ENCODE measurements at places on chromosomes 2 and 18.
A peak's percentile ranks its signal among the peaks of the same experiment; 100 is the strongest.

GRCh38 chr2:136183097-136183496 is 65.1 kb upstream of the CXCR4 start:
- no peaks in the 10 kb centered on the region for H3K36me3 ChIP-seq
- H3K4me1 ChIP-seq = peaks cover 9% of the 10 kb centered on the region
- no peak overlapping the region for H3K4me3 ChIP-seq
- DNase-seq = no peak

DNA sequence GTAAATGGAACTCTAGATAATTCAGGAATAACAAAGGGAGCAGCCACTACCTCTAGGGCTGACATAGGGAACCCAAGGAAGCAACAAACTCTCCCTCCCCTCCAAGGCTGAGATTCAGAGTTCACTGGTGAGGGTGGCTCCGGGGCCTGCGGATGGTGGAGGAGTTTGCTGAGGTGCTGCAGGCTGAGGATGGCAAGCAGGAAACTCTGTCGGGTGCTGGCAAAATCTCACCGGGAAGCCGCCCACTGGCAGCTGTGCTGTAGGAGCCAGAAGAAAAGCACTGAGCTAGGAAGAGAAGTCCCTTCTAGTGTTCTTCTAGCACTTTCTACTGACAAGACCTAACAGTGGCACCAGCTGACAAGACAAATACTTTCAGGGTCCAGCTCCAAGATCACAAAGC is 12.5 kb upstream of the HAAO start:
- H3K27me3 ChIP-seq = no peaks in the 10 kb centered on the region
- peaks cover 18% of the 10 kb centered on the region for H3K4me1 ChIP-seq
- no peak overlapping the region for H3K27ac ChIP-seq
- no peaks in the 10 kb centered on the region for H3K36me3 ChIP-seq

DNA sequence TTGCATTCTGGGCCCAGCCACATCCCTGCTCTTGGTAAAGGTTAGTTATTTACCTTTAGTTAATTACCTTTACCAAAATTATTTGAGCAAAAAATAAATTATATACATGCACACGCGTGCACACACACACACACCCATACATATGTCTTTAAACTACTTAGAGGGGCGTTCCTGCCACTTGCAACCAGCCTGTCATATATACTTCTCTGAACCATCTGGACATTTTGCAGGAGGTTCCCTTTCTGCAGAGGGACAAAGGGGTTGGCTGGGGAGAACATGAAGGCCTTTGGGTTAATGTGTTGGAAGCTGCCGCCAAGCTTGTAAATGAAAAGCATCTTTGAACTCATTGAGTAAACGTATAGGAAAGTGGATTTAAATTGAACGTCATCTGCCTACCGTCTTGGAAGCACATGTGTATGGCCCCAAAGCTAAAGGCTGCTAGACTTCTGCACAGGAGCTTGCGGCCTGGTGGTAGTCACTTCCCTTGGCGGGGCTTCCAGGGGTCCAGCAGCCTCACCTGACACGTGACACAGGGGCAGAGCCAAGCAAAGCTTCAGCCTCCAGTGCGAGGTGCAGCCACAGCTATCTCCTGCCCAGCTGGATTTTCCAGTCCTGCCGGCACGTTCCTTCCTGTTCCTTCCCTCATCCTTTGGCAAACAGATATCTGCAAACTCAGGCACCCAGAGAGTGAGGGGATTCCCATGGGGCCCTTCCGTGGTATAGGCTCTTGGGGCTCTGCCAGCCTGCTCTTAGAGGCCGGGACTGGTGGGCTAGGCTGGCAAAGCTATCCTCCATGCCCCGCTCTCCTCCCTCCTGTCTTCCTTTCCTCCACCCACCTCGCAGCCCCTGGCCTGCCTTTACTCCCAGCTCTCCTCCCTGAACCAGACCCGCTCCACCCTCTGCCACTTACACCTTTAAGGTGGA is 46.1 kb downstream of the SERTAD2 start:
- peak overlapping the region; percentile 93 for H3K27ac ChIP-seq
- DNase-seq = peak; percentile 27
- H3K4me1 ChIP-seq = peaks cover 31% of the 10 kb centered on the region
- H3K36me3 ChIP-seq = no peaks in the 10 kb centered on the region

DNA sequence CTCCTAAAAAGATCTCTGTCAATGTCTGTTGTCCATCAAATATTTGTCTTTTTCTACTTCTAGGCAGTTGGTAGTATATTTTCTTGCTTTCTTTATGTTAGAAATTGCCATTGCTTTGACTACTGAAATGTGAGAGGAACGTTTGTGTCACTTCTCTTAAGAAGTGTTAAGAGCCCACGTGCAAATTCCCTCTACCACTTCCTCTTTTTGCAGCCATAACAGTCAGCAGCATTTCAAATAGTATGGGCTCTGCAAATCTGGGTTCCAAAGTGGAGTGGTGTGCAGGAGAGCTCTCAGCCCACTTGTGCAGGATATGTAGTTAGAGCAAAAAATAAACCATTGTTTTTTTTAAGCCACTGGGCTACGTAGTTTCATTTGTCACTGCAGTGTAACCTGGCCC is 314.0 kb downstream of the MEIS1 start:
- H3K4me3 ChIP-seq = no peak overlapping the region
- no peak for DNase-seq
- no peaks in the 10 kb centered on the region for H3K36me3 ChIP-seq
- no peaks in the 10 kb centered on the region for H3K4me1 ChIP-seq
- H3K27me3 ChIP-seq = no peaks in the 10 kb centered on the region
- H3K27ac ChIP-seq = no peak overlapping the region

DNA sequence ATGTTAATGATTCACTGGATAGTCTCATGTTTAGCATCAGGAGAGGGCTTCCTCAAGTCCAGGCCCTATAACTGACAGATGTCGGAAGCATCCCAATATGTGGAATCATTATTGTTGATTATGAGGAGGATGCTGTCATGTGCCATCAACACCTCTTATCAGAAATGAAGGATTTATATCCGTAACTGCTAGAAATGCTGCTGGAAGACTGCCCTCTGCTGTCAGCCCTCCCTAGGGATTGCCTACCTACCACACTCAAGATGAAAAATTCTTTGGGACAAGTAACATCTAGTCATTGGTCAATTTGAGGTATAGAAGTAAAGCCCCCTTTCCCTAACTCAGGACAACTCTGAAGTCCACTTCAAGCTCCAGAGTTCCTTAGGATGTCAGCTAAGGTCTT is 1166.5 kb upstream of the NXPH2 start:
- no peak overlapping the region for H3K4me3 ChIP-seq
- no peak for DNase-seq
- no peaks in the 10 kb centered on the region for H3K36me3 ChIP-seq
- H3K4me1 ChIP-seq = no peaks in the 10 kb centered on the region

GRCh38 chr18:49563130-49563540 is 1.3 kb downstream of the LIPG start:
- no peaks in the 10 kb centered on the region for H3K36me3 ChIP-seq
- H3K4me3 ChIP-seq = no peak overlapping the region
- H3K27me3 ChIP-seq = peaks cover 92% of the 10 kb centered on the region
- DNase-seq = no peak
- peaks cover 31% of the 10 kb centered on the region for H3K4me1 ChIP-seq
- H3K27ac ChIP-seq = no peak overlapping the region

DNA sequence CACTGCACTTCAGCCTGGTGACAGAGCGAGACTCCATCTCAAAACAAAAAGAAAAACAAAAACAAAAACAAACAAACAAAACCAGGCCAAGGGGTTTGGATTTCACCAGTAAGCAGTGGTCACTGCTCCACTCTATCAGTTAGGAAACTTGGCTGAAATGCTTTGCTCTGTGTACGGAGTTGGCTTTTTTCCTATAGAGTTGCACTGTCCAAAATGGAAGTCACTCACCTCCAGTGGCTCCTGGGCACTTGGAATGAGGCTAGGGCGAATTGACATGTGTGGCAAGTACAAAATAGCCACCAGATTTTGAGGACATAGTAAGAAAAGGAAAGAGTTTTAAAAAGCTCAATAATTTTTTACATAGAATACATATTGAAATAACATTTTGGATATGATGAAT is 228.7 kb downstream of the LOXHD1 start:
- no peaks in the 10 kb centered on the region for H3K36me3 ChIP-seq
- DNase-seq = no peak
- H3K27me3 ChIP-seq = peaks cover 4% of the 10 kb centered on the region
- no peak overlapping the region for H3K27ac ChIP-seq

DNA sequence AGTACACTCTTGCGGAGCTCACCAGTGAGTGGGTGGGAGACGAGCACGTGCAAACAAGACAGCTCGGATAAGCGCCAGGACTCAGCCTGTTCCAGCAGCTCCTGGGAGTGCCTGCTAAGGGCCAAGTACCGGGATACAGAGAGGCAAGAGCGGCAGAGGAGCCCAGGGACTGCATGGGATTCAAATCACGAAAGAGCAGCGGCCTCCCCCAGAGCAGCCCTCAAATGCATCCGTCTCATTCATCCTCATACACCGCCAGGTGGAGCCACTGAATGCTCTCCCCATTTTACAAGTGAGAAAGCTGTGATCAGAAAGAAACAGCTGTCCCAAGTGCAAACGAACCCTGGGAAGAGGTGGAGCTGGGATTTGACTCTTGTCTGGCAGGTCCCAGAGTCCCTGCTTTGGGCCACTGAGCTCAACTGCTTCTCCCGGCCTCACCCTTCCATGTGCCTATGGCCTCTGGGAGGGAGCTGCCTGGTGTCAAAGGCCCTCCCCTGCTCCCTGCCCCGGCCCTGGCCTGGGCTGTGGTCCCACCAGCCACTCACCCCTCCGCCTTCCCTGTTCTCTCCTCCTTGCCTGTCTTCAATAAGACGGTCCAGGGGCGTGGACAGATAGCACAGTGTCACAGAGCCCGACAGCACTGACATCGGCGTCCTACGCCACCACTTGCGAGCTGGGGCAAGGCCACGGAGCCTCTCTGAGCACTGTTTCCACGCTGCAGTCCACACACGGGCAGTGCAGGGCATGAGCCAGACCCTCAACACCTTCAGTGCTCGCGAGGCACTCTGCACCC is 72.8 kb upstream of the TAF1B start:
- DNase-seq = peak; percentile 66
- no peak overlapping the region for H3K4me3 ChIP-seq
- no peak overlapping the region for H3K27ac ChIP-seq
- no peaks in the 10 kb centered on the region for H3K36me3 ChIP-seq

DNA sequence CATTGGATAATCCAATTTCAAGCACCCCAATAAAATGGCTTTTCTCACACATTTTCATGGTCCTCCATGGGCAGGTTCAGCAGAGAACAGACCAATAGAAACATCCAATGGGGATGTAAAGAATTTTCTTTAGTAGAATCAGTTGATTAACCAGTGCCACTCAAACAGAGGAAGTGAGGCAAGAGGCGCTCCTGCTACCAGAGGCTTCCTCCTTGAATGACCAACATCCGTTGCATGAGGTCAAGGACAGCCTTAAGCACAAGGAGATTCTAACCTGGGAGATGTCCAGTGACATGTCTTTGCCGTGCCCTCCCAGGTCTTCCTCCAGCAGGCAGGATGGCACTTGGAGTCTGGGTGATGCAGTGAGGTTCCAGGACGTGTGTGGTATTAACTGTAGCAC is 146.6 kb downstream of the PIEZO2 start:
- no peak for DNase-seq
- H3K4me3 ChIP-seq = no peak overlapping the region
- H3K4me1 ChIP-seq = no peaks in the 10 kb centered on the region
- no peaks in the 10 kb centered on the region for H3K36me3 ChIP-seq
- H3K27me3 ChIP-seq = no peaks in the 10 kb centered on the region

DNA sequence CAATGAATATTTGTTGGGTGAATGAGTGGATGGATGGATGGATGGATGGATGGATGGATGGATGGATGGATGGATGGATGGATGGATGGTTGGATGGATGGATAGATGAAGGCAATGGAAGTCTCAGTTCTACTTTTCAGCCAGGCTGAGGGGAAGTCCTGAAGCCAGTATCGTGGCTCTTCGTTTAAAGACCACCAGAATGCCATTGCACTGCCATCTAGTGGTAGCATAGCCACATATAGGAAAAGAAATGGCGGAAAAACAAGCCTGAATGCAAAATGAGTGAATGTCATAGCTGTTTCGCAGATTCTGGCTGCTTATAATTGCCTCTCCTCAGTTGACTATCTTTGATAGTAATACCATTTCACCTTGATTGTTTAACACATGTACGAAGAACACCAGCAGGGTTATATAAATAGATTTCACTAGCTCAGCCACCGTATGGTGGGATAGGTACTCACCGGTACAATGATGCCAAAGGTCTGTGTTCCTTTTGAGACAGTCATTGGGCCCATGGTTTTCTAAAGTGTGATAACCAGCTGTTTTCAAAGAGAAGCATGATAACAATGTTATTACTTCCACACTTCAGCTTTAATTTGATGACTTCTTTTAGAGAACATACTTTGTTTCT is 62.3 kb upstream of the GREB1L start:
- DNase-seq = peak; percentile 32
- H3K36me3 ChIP-seq = no peaks in the 10 kb centered on the region
- no peaks in the 10 kb centered on the region for H3K27me3 ChIP-seq
- no peak overlapping the region for H3K4me3 ChIP-seq
- no peak overlapping the region for H3K27ac ChIP-seq

- peaks cover 59% of the 10 kb centered on the region for H3K36me3 ChIP-seq
- no peak overlapping the region for H3K27ac ChIP-seq
- no peaks in the 10 kb centered on the region for H3K27me3 ChIP-seq
- DNase-seq = no peak
- H3K4me1 ChIP-seq = peaks cover 20% of the 10 kb centered on the region
These were observed 5.8 kb downstream of the ANKRD53 start for GRCh38 chr2:70984228-70984575.

- peaks cover 10% of the 10 kb centered on the region for H3K4me1 ChIP-seq
- H3K27me3 ChIP-seq = peaks cover 49% of the 10 kb centered on the region
- H3K27ac ChIP-seq = no peak overlapping the region
- no peak overlapping the region for H3K4me3 ChIP-seq
- DNase-seq = no peak
These were observed 172.9 kb downstream of the CELF4 start for GRCh38 chr18:37392648-37393047.

DNA sequence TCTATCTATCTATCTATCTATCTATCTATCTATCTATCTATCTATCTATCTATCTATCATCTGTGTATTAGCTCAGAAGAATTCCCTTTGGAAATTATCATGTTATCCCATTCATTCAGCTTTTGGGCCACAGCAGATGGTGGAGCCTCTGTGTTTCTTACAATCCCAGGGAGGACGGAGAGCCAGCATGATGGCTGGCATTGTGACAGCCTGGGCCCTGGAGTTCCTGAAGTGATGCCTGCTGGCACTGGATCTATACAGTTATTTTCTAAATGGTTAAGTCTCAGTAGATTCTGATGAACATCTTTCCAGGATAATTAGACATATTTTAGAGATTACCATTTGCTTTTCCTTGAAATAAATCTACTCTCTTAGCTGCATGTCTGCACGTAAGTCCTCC is 385.4 kb upstream of the NXPH2 start:
- H3K27ac ChIP-seq = no peak overlapping the region
- H3K4me3 ChIP-seq = no peak overlapping the region
- no peaks in the 10 kb centered on the region for H3K36me3 ChIP-seq
- DNase-seq = no peak
- H3K27me3 ChIP-seq = no peaks in the 10 kb centered on the region
- H3K4me1 ChIP-seq = no peaks in the 10 kb centered on the region

DNA sequence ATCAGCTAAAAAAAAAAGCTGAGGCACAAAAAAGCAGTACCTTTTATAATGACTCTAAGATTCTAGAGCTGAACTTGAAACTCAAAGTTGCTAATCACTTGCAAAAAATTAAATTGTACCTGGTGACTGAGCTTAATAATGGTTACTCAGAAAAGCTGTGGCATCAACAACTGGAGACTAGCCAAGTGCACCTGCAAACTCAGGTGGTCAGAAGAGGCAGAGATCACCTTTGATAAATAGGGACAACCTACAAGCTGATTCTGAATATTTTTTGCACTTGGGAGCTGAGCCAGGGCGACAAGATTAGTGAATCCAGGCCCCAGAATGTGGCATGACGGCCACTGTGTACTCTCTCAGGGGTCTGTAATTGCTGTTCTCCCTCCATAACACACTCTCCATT is 3.0 kb downstream of the ABHD3 start:
- no peak overlapping the region for H3K27ac ChIP-seq
- H3K36me3 ChIP-seq = peaks cover 59% of the 10 kb centered on the region
- H3K4me3 ChIP-seq = no peak overlapping the region
- no peak for DNase-seq
- H3K27me3 ChIP-seq = no peaks in the 10 kb centered on the region
